ENCODE measurements at places on chromosomes 2 and 18. TPM values are rescaled to one million over a fixed set of nuclear protein-coding genes. Genes with fewer than 3 reads are reported as not detected.
A peak's percentile ranks its signal among the peaks of the same experiment; 100 is the strongest.

GRCh38 chr18:51300912-51301311 lies 103.4 kb upstream of the MEX3C start:
- no peak for DNase-seq

GRCh38 chr2:215712871-215713790 lies 277.3 kb upstream of the FN1 start:
- no peak for DNase-seq

- no peak for DNase-seq
These were observed 12.1 kb upstream of the COPS8 start for GRCh38 chr2:237073552-237073951.

DNA sequence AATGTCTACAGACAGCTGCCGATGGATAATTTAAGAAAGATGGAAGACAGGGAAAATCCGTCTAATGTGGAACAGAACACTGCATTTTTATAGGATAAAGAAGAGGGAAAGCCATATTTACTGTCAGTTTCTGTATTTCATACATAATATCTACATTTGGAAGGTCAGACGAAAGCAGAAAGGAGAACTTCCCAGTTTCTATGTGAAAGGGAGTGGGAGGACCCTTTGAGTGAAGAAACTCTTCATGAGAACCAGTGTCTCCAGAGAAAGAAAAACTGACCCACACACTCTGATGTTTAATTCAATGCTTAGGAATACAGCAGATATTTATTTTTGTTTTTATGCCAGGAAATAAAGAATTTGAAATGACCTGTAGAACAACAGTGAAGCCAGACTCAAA lies 127.2 kb downstream of the CALCRL start:
- DNase-seq, result no peak

- DNase-seq, result peak; percentile 17
These were observed 82.3 kb downstream of the INPP5D start for GRCh38 chr2:233142355-233142897.

Gene RFX8
- 1.0 TPM for total RNA-seq

DNA sequence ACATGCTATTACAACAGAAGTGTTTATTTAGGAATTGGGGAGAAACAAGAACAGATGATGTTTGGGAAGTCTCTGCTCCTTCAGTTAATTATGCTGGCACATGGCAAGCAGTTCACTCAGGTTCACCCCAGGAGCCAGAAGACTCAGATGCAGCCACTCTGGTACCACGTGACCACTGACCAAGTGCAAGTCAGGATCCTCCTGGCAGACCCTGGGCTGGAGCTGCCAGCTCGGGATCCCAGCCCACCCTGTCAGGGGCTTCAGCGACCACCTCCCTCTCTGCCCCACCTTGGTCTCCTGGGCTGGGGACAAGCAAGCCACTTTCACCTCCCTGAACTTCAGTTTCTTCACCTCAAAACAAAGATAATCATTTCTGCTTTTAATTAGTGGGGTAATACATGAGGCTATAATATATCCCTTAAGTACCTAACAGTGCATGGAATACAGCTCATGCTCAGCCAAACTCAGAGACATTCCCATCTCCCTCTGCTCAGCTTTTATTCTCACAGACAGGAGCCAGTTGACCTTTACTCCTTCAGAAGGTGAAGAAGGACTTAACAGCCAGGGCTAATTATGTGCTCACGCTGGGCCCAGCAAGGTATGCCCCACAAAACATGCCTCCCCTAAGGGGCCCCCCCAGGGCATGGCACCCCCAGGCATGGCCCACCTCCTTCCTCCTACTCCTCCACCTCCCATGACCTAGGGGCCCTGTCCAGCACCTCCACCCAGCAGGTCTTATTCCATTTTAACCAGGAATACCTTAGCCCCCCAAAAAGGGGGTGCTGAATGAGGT lies 11.8 kb downstream of the CRACDL start:
- DNase-seq, result no peak

DNA sequence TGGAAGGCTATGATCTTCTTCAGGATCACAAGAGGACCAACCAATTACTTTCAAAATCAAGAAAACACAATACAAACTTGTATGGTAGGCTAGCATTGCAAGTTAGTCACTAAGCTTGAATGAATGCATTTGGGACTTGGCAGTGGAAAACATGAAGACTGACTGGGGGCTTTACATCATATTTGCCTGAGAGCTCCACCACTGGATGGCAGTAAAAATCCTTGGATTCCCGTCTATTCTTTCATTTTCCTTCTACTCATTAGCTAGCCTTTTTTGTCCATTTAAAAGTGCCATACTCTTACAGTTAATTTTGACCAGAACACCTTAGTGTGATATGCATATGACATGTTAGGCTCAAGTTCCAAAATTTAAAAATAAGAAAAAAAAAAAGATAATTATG lies 63.5 kb upstream of the RASGRP3 start:
- no peak for DNase-seq

- no peak for DNase-seq
These were observed 187.1 kb downstream of the SH3RF3 start for GRCh38 chr2:109316091-109316490.

Gene NEB
- total RNA-seq, result 1.3 TPM

GRCh38 chr2:73292906-73293533 lies 328 bp downstream of the EGR4 start:
- no peak for DNase-seq

DNA sequence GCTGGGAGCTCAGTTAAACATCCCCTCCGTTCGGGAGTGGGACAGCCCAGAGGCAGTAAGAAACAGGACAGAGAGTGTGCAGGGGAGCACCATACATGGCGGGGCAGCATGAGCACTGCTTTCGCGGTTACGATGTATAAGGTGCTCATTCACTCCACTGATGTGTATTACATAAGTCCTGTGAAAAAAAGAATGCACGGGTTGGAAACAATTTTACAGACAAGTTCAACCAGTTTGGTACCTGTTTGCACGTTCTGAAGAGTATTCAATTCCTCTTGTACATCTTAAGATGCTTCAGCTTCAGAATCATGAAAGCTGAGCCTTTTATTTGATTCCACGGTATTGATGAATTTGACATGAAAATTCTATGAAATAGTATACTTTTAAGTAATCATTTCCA lies 97.8 kb upstream of the NETO1 start:
- DNase-seq, result no peak

DNA sequence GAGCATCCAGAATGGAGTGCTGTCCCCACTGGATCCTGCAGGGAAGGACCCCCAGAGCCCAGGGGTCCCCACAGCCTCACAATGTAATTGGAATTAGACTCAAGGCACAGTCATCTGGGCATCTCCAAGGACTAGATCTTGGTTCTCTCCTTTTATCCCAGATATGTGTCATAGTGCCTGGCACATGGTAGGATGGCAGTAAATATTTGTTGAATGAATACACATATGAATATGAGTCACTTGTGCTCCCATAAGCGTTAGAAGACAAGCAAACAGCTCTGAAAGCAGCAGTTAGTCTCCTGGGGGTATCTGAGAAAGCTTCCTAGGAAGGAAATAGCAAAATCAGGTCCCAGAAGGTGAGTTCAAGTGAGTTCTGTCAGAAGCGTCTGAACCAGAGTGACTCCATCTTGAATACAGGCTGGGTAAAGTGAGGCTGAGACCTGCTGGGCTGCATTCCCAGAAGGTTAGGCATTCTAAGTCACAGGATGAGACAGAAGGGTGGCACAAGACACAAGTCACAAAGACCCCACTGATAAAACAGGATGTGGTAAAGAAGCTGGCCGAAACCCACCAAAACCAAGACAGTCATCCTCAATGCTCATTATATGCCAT lies 234.1 kb upstream of the ID2 start:
- DNase-seq, result no peak

Gene KCNG2
- total RNA-seq, result not detected

Gene IL18RAP
- total RNA-seq, result 7.5 TPM

Measured in T-cell (primary cell).